ENCODE measurements at places on chromosomes 7 and 10.

DNA sequence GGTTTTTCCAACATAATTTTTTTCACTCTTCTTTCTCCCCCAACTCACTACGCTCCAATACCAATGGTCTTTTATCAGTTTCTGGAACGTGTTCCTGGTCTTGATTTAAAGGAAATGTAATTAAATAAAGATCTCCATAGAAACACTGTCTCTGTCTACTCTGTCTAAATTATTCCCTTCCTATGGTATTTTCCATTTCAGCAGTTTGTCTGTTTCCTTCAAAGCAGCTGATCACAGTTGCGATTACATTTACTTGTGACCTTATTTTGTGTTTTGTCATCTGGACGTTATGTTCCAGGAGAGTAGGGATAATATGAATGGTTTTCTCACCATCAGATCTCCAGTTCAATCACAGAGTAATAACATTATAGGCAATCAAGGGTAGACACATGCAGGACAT, 359.2 kb downstream of the NRG3 start:
- no peak for DNase-seq

DNA sequence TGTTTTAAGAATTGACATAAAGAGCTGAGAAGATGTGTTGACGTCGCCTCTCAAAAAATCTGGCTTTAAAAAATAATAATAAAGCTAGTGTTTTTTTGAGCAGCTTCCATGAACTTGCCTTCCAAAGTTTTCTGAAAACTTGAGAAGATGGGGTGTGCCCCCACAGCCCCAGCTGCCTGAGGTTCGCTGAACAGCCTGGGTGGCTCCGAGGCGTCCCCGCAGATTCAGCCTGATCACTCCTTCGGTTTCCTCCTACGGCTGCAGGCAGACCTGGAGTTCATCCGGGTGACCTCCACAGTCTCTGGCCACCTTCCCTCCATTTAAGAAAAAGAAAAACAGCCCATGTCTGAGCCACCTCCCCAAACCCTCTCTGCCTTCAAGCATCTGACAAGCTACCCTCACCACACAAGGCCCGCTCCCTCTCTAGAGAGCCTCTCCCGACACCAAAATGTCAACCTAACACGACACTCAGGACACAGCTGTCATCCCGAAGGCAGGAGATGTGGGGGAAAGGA, 177.8 kb downstream of the PTPRN2 start:
- no peak for DNase-seq

DNA sequence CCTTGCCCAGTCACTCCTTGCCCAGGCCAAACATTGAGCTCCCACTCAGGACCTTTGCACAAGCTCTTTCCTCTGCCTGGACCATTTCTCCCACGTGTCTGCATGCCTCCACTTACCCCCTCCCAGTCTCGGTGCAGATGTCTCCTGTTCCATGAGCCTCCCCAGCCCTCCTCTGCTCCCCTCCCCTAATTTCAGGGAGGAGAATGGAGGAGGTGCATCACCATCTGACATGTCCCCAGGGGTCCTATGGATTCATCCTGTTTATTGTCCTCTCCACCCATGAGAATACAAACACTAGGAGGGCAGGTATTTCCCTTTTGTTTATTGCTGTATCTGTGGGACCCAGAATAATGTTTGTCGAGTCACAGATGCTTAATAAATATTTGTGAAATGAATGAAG, 8.6 kb upstream of the GRID2IP start:
- DNase-seq: no peak

GRCh38 chr7:107016312-107016711, 28.2 kb upstream of the PRKAR2B start:
- no peak for DNase-seq

GRCh38 chr10:47104151-47104605, 192.9 kb downstream of the PTPN20 start:
- DNase-seq: no peak

DNA sequence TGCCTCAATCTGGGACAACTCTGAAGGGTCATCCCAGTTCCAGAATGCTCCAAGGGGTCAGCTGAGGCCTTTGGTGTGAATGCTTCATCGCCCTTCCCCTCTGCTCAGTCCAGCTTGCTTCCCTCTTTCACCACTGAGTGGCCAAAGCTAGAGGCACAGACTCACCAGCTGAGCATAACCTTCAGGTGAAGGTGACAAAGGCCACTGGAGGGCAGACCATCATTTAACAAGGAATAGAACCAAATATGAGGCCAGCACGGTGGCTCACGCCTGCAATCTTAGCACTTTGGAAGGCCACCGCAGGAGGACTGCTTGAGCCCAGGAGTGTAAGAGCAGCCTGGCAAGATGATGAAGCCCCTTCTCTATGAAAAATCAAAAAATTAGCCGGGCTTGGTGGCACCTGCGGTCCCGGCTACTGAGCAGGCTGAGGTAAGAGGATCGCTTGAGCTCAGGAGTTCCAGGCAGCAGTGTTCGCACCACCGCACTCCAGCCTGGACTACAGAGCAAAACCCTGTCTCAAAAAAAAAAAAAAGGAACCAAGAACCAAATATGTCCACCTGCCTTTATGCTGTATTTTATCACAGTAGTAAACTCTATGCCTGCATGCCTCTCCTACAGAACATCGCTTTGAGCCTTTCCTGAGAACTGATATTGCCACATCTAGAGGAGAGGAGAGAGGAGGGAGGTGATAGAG, 13.4 kb downstream of the PRKAG2 start:
- no peak for DNase-seq

DNA sequence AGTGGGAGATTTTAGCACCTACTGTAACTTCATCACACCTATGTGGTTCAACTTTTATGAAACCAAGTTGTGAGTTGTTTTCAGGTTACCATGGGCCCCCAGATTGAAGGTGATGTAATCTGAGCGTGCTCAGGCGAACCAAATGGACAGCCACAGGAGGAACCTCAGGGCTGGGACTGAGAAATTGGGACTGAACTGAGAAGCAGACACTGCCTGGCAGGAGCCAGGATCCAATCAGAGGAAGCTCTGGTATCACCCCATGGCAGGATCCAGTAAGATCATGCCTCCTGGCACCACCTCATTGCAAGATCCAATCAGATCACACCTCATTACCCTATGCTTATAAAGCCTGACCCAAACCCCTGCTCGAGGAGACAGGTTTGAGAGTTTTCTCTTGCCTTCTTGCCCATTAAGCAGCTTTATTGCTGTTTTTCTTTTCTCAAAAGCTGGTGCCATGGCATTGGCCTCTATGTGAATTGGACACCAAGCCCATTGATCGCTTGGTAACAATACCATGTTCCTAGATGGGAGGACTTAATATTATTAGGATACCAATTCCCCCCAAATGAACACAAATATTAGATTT, 43.2 kb upstream of the GDF10 start:
- DNase-seq: no peak

- peak; percentile 89 for DNase-seq
Measured at GRCh38 chr10:78688901-78689583, 379.7 kb upstream of the ZMIZ1 start.

- no peak for DNase-seq
Measured at GRCh38 chr7:137439829-137440825, 96.6 kb upstream of the PTN start.

Measured in NCI-H446 treated with DMSO at 0.1 percent for 48 hours (cell line).